ENCODE measurements at places on chromosomes 2 and 18.

DNA sequence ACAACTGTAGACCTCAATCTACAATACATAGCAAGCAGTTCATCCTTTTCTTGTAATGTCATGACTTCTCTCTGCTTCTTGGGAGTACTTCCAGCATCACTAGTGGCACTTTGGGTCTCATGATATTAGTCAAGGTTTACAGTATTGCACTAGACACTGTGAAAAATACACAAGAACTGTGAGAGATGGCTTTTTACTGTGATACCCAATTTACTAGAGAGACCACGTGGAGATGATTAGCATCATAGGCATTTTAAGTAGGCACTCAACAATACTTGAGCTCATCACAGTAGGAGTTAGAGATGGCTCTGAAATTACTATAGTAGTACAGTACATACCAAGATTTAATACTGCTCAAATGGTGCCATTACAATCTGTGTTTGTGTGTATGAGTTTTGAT lies 112.8 kb upstream of the EML6 start:
- no peak for DNase-seq

GRCh38 chr2:113129519-113130078 lies 2.2 kb downstream of the IL1RN start:
- DNase-seq = no peak

GRCh38 chr2:171334171-171334570 lies 99.6 kb downstream of the METTL8 start:
- DNase-seq = no peak

- DNase-seq = no peak
Measured at GRCh38 chr2:20135631-20136050, 84.2 kb upstream of the LAPTM4A start.

DNA sequence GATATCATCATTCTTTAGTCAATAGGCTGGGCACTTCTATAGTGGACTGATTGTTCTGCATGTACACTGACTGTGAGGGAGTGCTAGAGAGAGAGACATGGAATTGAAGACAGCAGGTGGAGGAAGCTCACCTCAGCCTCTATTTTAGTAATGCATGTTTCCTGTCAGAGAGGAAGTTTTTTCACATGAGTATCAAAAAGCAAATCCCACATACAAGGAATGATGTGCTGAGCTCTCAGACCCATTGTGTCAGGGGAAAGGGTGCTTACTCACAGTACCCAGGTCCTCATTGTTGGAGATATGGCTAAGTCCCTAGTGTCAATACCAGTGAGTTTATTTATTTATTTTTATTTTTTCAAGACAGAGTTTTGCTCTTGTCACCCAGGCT lies 9.9 kb upstream of the CDK15 start:
- no peak for DNase-seq

- no peak for DNase-seq
Measured at GRCh38 chr2:179677077-179677688, 184.2 kb downstream of the ZNF385B start.

- DNase-seq = no peak
Measured at GRCh38 chr18:4351005-4351404, 104.1 kb downstream of the DLGAP1 start.

DNA sequence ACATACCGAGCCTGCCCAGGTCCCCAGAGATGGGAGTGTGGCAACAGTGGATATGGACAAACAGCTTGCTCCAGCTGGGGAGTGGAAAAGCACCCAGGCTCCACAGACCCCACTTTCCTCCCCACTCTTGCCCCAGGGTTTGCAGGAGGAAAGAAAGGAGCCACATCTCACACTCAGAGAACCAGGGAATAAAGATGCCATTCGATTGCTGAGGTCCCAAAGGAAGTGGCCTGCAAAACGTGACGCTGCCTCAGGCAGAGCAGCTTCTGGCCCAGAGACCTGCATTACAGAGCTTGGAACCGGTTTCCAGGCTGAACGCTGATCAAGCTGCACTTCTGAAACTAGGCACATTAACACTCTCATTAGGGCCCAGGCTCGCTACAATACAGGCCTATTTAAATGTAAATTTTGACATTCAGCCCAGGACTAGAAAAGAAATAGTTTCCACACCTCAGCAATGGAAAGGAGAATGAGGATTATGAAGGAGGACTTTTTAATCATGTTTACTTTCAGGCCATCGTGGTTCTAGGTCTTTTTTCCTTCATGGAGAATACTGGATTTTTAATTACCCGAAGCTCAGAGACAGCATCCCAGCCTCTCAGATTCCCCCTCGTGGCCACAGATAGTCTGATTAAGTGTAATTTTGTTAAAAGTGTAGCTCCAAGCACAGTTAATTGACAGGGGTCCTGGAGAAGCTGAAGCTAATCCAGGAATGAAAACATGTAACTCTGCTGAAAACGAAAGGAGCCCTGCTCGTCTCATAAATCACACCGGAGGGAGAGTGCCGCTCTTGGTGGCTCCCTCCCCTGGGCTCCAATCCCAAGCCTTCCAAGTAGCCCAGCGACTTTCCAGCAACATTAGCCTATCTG lies 221.3 kb upstream of the RAB6C start:
- DNase-seq = no peak

- DNase-seq = no peak
Measured at GRCh38 chr2:69191634-69192033, 178.7 kb downstream of the ANTXR1 start.

- DNase-seq = no peak
Measured at GRCh38 chr2:124708661-124709060, 683.6 kb downstream of the CNTNAP5 start.

- DNase-seq = no peak
Measured at GRCh38 chr2:33762636-33763035, 163.5 kb upstream of the FAM98A start.

All from activated CD8-positive, alpha-beta memory T cell treated with anti-CD3 and anti-CD28 coated beads for 24 hours (primary cell).